ENCODE measurements at places on chromosomes 6 and 20.

- peak; percentile 33 for DNase-seq
These were observed 19.0 kb downstream of the REM1 start for GRCh38 chr20:31494131-31494530.

DNA sequence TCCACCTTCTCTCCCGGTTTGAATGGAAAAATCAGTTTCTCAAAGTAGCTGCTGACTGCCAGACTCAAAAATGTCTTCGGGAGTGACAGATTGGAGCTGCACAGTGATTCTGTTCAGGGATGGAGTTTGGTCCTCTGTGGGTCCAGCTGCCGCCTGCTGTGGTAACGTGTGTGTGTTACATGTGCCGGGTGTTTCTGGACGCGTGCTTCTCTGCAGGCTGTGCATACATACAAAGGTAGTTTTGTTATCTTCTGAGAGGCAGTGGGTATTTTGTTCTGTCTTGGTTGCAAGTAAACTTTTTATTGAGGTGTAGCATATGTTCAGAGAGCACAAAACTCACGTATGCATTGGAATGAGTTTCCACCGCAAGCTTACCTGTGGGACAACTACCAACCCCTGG, 41.3 kb upstream of the NAA20 start:
- DNase-seq = no peak

DNA sequence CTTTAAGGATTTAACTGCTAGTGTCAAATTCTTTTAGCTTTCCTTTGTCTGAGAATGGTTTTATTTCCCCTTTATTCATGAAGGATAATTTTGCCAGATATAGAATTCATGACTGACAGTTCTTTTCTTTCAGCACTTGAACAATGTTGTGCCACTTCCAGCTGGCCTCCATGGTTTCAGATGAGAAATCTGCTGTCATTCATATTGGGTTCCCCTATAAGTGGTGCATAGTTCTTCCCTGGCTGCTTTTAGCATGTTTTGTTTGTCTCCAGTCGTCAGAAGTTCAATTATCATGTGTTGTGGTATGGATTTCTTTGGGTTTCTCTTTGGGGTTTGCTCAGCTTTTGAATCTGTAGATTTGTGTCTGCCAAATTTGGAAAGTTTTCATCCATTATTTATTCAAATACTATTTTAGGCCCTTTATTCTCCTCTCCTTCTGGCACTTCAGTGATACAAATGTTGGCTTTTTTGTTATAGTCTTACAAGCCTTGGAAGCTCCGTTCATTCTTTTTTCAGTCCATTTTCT, 76.3 kb upstream of the TGM3 start:
- DNase-seq = no peak

GRCh38 chr6:39430871-39431523, 108.5 kb upstream of the KCNK16 start:
- DNase-seq = no peak

- DNase-seq = no peak
These were observed 21.2 kb downstream of the FRMD1 start for GRCh38 chr6:168057836-168058235.

GRCh38 chr20:47620808-47621805, 119.4 kb downstream of the NCOA3 start:
- peak; percentile 74 for DNase-seq

DNA sequence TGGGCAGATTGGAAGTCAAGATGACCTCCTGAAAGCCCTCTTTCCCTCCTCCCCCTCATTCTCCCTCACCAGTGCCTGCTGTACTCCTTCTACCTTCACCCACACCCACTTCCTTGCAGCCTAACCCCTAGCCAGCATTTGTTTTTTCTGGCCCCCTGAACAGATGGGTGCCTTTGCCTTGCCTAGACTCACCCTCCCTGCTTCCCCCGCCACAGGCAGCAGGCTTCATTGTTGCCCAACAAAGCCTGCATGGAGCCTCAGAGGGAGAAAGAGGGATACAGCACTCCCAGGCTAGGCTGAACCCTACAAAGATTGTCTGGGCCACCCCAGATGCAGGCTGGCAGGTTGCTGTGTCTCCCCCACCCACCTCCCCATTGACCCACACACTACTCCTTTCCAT, 2.7 kb downstream of the MOCS1 start:
- no peak for DNase-seq

- peak; percentile 35 for DNase-seq
These were observed 82.3 kb upstream of the RIPOR2 start for GRCh38 chr6:25017932-25018567.

- no peak for DNase-seq
These were observed 256.6 kb downstream of the TBC1D7 start for GRCh38 chr6:13071550-13072345.

- no peak for DNase-seq
These were observed 361.3 kb upstream of the BTBD3 start for GRCh38 chr20:11556410-11556809.

- DNase-seq = no peak
These were observed 896 bp downstream of the RPP21 start for GRCh38 chr6:30345852-30346251.

- no peak for DNase-seq
These were observed 191.6 kb upstream of the SUPT3H start for GRCh38 chr6:45569210-45569945.

- no peak for DNase-seq
These were observed 112.6 kb upstream of the SLC24A3 start for GRCh38 chr20:19099596-19100545.

DNA sequence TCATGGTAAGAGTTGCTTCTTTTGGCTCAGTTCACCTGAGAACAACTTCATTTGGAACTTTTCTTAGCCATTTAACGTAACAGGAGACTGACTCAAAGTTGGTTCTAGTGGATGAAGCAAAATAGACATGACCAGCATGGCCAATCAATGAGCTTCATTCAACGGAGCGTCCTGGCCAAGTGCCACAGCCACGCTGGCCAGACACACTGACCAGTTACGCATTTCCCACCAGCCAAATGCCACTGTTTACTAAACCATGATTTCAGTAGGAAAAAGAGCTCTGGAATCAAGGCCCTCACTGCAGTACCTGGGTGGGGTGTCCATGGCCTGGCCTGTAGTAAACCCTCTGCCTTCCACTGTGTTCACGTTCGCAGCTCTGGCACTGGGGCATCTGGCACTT, 80.4 kb downstream of the POPDC3 start:
- DNase-seq = no peak

- DNase-seq = no peak
These were observed 544 bp upstream of the TP53INP2 start for GRCh38 chr20:34703424-34704176.

GRCh38 chr6:139768196-139768595, 393.7 kb upstream of the CITED2 start:
- no peak for DNase-seq

DNA sequence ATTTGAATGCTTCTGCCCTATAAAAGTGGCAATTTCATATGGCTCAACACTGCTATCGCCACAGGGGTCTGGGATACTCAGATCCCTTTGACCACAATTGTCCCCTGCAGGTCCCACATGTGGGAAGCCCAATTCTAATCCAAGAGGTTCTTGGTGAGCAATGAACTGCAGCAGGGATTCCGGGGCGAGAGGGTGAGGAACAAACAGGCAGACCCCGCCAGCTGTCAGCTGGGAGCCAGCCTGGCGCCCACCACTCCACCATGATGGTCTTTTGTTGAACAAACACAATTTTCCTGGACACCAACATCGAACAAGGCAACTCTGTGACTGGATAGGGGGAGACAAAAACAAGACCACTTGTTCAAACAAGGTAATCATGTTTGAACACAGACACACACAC, 80.5 kb downstream of the TMEM242 start:
- no peak for DNase-seq

DNA sequence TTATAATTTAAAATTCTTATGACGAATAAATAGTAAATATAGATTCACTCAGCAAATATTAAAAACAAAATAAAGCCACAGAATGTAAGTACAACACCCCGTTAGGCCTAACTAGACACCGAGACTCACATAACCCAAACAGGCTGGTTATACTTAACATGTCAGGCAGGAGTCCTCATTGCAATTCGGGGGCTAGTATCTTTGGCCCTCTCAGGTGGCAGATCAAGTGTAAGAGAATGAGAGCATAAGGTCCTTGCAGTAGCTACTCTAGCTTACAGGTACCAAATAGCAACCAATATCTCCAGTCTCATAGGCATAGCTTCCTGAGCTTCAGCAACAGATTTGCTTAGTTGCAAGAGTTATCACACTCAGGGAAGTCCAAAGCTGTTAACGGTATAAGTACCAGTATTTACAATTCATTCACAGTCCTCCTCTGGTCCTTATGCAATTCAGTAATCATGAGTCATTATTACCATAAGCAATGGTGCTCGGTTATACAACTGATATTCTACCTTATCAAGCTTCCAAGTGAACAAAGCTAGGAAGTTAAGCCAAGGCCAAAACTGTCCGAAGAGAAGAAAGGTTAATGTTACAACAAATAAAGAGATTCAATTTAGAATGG, 20.1 kb downstream of the REV3L start:
- DNase-seq = no peak

DNA sequence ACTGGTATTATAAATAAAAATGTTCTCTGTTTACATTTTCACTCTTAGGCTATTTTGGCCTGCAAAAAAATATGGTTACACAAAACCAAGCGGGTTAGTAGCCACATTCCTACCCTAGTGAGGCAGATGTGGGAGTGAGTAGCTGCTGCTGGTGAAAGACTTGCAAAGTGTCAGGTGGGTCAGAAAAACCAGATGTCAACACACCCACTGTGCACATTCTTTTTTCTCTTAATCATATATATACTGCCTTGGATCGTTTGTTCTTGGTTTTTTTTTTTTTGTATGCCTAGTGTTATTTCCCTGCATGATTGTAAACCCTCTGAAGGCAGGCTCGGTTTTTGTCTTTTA, 68.0 kb upstream of the TFB1M start:
- no peak for DNase-seq

DNA sequence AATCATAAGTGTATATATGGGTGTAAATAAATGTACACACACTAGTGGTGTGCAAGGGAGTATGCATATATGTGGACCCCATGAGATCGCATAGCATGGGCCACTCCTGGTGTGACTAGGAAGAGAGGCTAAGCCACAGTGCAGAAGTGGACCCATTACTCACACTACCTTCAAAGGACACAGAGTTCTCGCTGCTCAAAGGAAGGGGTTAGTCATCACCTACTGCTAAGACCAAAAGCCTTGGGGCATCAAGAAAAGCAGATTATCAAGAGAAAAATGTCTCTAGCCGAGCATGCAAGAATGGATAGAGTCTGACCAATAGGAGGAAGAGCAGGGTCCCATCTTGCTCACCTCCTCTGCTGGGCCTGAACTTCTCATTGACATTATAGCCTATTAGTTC, 195.5 kb downstream of the MAFB start:
- no peak for DNase-seq

- no peak for DNase-seq
These were observed 20.6 kb downstream of the PLEKHG1 start for GRCh38 chr6:150620244-150620643.

DNA sequence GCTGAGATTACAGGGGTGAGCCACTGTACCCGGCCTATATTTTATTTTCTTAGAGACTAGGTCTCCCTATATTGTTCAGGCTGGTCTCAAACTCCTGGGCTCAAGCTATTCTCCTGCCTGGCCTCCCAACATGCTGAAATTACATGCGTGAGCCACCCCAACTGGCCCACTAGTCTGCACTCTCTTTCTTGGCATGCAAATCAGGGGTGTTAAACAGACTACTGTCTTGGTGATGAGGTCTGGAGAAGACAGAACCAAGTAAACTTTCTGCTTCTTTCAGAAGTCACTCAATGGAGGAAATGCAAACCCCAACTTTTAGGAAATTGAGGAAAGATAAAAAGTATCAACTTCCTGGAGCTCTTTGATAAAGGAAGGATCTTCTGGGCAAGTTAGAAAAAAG, 8.0 kb upstream of the TUBB2B start:
- DNase-seq = no peak

DNA sequence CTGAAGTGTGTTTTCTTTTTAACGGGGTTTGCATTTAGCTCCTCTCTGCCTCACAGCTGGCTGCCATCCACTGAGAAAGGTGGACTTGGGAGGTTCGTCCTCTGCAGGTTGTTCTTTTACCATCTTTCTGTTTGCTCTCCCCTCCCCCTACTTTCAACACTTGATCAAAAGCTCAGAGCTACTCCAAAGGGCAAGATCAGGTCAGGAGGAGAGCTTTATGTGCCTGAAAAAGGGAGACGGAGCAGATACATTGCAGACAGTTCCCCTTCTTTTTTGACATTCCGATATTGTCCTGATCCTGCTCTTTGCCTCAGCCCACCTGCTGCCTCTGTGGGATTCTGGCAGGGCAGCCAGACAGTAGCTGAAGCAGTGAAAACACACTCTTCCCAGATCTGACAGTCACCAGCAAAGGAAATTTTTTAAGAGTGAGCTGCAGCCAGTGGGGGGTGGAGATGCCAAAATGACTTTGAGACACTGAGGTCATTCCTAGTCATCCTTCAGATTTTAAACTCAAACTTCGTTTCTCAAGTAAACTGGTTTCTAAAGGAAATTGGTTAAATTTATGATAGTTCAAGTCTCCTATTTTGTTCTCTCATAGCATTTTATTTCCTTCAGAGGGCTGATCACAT, 26.5 kb downstream of the SMLR1 start:
- peak; percentile 19 for DNase-seq

GRCh38 chr6:36384095-36384494, 3.4 kb downstream of the ETV7 start:
- DNase-seq = no peak

- DNase-seq = no peak
These were observed 52.8 kb upstream of the AKIRIN2 start for GRCh38 chr6:87754828-87755227.

DNA sequence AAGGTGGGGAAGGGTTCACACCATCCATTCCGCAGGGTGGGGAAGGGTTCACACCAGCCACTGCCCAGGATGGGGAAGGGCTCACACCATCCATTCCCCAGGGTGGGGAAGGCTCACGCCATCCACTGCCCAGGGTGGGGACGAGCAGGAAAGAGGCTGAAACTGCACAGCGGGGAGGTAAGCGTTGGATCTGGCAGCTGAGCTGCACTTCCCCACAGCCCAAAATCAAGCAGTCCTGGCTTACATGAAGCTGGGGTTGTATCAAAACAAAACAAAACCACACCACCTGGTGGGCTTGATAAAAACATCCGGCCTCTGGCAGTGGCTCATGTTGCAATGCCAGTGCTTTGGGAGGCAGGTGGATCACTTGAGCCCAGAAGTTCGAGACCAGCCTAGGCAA, 268.5 kb downstream of the TAF4 start:
- DNase-seq = no peak

DNA sequence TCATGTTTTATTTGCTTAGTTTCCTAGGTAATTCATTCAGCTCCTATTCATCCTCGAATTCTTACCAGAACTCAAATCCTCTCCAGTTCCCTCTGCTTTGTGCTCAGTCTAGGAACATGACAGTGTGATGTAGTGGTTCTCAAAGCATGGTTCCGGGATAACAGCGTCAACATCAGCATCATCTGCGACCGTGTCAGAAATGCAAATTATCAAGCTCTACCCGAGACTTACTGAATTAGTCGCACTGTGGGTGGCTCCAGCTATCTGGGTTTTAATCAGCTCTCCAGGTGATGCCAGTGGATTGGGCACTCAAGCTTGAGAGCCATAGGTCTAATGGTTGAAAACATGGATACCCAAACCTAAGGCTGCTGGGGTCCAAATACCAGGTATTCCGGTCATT, 7.7 kb upstream of the STK35 start:
- DNase-seq = no peak

- DNase-seq = no peak
These were observed 8.7 kb downstream of the BFSP1 start for GRCh38 chr20:17522528-17522927.

Measured in HTR-8/SVneo (cell line).